PC-9 (cell line): ENCODE measurements at places on chromosomes 16 and 17.
A peak's percentile ranks its signal among the peaks of the same experiment; 100 is the strongest.

GRCh38 chr17:45948881-45949624 is 50.0 kb upstream of the STH start:
- peak; percentile 66 for DNase-seq

GRCh38 chr17:66275651-66276050 is 26.8 kb upstream of the PRKCA start:
- DNase-seq: peak; percentile 80

DNA sequence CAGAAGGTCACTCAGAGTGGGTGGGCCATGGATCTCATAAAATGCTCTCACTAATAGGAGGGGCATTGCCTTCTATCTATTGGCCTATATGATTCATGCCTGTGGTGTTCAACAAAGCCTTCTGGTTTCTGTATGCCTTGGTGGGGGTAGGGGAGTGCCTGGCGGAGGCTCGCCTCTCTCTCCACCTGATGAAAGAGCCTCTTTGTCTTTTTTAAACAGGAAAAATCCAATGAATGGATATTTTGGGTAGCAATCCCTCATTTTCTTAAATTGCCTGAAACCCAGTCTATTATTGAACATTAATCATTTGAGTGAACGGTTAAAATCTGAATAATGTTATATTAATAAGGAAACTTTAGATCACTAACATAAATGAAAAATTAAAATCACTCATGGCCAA is 90.6 kb downstream of the TOX3 start:
- no peak for DNase-seq

DNA sequence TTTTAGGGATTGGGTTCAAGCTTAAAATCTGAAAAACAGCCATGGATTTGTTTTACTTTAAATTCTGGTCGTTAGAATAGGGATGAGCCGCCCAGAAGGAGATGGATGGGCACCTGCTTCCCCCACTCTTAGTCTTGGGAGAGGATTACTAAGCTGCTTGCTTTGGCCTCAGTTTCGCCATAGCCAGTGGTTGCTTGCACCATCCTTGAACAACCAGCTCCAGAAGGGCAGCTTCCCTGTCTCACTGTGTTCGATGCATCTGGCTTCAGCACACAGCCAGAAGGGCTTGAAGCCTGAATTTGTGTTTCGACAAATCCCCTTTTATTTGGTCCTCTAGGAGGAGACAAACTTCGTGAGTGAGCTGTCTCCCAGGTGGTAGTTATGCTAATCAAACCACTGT is 7.1 kb downstream of the CYB5D2 start:
- no peak for DNase-seq

- DNase-seq: no peak
Observed at GRCh38 chr16:56931271-56931891, 561 bp upstream of the HERPUD1 start.

DNA sequence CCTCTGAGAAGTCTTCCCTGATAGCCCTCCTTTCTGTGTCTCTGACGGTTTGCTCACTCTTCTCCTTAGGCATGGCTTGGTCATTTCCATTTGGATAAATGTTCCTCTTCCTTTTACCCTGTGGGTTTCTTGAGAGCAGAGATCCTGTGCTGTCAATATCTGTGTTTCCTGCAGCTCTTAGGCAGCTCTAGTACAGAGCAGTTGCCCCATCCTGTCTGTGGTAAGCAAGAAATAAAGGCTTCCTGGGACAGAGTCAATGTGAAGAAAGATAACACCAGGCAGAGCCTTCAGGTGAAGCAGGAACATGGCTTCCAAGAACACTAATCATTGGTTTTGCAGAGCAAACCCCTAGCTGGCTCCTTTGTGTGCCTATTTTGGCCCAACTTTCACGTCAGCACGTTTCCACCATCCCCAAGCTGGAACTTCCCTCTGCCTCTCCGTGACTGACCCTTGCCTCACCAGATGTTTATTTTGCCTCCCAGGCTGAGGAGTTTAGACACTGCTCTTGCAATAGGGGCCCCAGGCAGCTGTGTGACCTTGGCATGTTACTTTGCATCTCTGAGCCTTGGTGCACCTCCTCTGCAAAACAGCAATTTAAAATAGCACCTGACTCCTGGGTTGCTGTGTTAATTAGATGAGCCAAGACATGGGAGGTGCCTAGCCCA is 49.6 kb upstream of the SIAH1 start:
- no peak for DNase-seq

DNA sequence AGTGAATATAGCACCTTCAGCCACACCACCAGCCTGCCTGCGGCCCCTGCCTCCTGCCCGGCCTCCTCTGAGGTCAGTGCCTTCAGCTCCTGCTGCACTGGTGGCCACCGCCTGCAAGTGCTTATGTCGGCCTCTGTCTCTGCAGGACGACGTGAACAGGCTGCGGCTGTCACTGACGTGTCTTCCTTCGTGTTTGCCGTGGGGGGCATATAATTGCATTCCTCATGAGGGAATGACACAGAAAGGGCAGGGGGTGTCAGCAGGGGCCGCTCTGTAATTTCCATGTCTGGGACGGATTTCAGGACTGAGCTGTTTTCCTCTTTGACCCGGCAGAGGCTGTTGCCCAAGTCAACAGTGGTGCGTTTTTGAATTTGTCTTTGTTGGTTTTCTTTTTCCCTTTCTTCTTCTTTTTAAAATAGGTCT is 28.5 kb downstream of the CMIP start:
- no peak for DNase-seq

- DNase-seq: peak; percentile 30
Observed at GRCh38 chr16:89561142-89561883, 831 bp downstream of the RPL13 start.

DNA sequence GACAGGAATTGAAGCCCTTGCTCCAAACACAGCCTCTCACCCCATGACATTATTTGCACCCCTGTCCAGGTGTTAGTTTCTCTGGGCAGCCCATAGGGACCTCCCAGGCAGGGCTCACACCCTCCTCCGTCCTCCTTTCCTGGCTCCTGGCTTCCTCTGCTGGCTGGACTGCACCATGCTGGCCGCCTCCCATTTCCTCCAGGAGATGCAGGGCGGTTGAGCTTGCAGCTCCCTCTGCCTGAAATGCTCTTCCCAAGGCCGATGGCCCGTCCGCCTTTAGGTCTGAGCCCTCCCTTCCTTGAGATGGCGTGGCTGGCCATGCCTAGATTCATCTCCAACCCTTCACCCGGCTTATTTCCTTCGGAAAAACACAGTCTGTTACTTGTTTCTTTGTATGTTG is 334.8 kb downstream of the SNX29 start:
- DNase-seq: no peak

- no peak for DNase-seq
Observed at GRCh38 chr16:15034266-15035162, 21.4 kb downstream of the NTAN1 start.
